ENCODE measurements at places on chromosomes 7 and 10. TPM values are rescaled to one million over a fixed set of nuclear protein-coding genes. Genes with fewer than 3 reads are reported as not detected.

DNA sequence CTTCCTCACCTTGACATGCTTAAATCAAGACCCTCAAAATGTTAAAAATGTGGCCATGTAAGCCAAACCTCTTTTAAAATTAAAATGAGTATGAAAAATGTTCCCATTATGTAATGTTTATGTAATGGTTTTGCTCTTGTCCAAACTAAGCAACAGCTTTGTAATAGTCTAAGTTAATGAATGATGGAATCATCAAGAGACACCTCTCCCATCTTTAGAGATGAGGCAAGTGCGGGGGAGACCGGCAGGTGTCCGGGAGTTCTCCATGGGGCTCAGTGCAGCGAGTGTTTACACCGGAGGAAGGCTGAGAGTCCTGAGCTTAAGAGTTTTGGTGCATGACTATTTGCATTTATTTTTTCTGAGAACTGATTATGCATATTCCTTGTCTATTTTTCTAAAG, 384.9 kb upstream of the RNF32 start:
- DNase-seq, result no peak

DNA sequence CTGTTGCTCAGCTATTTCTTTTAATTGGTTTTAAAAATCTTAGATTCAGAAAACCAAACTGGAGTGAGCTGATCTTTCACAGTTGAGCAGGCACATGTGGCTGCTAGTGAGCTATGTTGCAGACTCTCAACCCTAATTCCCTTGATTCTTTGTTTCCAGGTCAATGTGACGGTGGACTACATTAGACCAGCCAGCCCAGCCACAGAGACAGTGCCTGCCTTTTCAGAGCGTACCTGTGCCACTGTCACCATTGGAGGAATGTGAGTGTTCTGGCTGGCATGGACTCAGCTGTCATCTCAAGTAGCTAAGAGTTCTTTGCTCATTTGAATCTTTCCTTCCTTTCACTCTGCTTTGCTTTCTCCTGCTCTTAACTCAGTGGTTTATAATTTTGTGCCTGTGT, 187.1 kb downstream of the LRRC4 start:
- no peak for DNase-seq

DNA sequence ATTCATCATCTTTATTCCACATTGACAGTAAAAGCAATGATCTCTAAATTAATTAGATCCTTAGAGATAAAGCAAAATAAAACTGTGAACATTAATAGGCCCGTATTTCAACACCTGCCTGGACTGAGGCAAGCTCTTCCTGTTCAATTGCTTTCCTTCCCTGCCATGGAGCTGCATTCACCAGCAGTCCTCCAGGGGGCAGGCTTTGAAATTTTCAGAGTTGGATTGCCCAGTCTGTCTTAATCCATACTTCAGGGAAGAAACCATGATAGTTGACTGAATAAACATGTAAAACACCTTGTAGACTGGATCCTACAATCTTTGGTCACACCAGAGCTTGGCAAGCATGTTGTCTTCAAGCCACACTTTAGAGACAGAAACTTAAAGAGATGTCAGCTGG, 936.6 kb downstream of the NRG3 start:
- peak; percentile 74 for DNase-seq

DNA sequence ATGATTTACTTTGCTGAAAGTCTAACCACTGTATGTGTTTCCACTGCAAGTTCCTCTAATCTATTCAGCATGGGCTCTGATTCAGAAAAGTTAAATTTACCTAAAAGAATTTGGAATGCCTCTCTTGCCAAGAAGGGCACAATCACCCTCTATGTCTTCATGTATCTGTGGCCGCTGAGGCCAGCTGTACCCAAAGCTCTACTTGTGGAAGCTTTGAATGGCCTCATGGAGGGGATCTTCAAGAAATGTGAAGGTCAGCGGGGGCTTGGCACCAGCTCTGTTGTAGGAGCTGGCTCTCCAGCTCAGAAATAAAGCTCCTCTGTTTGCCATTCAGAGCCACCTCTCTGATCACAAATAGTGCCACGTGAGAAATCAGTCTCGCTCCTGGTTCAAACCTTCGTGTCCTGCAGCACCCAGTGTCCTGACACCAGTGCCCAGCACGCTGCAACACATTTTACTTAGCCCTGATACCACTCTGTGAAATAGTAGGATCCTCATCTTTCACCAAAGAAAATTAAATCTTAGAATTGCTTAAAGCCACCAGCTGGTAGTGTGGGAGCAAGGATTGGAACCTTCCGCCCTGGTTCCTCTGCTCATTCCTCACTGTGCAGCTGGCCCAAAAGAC, 61.1 kb downstream of the PKD1L1 start:
- no peak for DNase-seq

DNA sequence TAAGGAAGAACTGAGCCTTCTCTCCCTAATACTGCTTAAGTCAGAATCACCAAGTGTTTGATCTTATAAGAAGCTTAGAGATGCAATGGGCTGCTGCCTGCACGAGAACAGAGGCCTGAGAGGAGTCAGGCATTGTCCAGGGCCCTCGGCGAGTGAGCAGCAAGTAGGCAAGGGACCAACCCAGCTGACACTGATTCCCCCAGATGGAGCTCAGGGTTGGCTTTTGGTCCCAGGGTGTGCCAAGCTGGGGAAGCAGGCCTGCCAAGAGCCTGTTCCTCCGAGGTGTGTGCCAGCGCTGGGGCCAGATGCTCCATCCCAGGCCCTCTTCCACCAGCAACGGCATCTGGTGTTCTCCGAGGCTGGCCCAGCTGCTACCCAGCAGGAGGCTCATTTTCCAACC, 222.0 kb upstream of the ZMIZ1 start:
- DNase-seq, result no peak

GRCh38 chr7:145036604-145037405, 201.0 kb upstream of the TPK1 start:
- DNase-seq, result peak; percentile 34

GRCh38 chr7:73812996-73813395, 17.8 kb upstream of the CLDN4 start:
- no peak for DNase-seq

DNA sequence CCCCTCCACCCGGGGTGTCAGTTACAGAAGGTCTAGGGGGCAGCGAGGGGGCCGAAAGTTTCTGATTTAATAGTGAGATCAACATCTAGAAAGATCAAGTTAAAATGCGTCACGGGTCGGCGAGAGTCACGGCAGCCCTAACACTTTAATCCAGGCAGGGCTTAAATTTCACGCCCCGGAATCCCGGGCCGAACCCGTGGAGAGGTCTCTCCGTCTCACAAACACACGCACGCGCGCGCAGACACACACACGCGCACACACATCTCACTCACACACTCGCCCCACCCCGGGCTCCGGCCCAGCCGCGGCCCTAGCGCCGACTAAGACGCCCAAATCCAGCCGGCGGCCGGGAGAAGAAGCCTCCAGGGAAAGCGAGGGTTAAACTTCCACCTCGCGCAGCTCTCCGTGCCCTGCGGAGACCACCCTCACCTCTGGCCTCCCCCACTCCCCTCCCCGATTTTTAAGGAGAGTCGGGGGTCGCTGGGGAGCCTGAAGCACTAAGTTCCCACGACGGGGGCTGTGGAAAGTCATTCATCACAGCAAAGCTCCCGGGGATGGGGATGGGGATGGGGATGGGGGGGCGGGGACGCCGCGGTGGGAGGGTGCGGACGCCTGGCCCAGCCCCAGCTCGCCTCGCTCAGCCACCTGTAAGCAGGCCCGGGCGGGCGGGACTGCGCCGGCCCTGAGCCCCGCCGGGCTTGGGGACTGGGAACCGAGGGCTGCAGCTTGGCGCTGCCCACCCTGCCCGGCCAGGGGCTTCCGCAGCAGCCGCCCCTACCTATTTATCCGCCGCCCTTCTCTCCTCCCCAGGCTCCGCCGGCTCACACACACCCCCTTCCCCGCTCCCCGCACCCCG, 1.6 kb downstream of the PDGFA start:
- peak; percentile 46 for DNase-seq

DNA sequence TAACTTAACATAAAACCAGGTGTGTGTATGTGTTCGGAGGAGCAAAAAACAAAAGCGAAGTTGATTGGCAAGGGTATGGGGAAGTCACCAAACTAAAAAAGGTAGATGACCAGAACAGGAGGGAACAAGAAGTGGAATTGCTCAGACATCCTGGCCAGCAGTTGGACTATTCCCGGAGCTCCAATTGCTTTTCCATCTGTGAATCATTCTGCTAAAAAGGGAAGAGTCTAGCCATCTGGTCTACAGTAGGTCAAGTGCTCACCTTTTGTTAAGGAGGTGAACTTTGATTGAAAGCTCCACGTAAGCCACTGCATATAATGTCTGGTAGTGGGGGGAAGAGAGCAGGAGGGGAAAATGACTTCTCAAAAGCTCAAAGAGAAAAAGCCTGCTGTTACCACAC, 50.0 kb upstream of the BET1 start:
- DNase-seq, result no peak

DNA sequence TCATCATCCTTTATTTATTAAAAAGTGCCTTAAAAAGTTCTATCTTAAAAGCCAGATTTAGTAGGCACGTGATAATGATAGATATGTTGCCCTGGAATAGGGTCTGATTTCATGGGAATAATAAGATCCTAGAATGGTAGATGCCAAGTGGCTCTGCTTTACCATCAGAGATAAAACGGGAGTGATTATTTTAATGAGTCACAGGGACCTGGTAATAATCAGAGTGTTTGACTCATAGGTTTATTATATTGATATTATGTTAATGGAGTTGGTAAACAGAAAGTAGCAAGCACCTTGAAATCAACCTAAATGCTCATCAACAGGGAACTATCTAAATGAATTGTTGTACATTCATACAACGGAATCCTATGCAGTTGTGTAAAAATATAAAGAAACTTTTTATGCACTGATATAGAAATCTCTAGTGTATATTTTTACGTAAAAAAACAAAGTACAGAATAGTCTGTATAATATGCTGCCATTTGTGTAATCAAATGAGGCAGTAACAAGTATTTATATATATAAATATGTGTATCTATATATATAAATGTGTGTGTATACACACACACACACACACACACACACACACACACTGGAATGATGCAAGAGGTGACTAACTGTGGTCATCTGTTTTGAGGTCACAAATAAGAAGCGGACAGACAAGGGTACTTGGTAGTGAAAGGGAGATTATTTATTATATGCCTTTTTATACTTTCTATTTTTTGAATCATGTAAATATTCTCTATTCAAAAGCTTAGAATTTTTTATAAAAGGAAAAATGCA, 78.6 kb upstream of the DYNC1I1 start:
- DNase-seq, result no peak

DNA sequence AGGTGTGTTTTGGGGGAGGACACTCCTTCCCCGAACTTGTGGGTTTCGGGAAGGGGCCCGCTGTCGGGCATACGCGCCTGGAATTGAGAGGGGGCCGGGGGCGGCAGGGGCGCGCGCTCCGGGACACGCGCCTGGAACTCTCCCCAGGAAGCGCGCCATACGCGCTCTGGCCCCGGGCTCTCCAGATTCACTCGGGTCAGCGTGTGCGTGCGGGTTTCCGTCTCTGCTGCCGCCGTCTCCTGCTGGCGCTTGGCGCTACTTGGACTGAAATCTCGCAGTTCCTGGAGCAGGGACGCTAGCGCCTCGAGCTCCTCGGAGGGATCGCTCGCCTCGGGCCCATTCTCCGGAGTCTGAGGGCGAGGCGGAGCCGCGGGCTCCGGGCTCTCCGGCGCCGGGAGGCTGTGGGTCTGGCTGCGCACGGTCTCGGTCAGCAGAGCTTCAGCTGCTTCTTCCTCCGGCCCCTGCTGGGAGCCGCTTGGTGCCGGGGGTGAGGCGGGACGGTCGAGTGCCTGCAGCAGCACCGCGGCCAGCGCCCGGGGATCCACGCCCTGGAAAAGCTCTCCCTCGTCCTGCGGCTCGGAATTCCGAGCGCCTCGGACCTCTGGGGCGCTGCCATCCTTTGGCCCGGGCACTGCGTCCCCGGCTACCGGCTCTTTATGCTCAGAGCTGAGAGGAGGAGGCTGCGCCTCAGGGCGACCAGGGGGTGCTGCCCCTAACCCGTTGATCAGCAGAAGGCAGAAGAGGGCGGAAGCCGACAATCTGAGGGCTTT, 1.1 kb downstream of the VGF start:
- DNase-seq, result peak; percentile 79

DNA sequence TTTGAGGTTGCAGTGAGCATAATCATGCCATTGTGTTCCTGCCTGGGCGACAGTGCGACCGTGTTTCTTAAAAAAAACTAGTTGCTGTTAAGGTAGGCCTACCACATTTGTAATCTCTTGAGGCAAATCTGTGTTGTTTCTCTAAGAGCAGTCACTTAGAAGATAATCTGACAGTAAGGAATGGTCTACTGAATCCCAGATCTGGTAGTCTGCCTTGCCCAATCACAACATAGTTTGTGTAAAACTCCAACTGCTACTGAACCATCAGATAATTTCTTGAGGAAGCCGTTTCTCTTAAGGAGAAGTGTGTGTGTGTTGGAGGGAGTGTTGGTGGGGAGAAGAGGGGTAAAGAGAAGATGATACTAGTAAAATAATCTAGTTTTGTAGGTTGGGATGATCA, 5.0 kb downstream of the NRF1 start:
- no peak for DNase-seq

DNA sequence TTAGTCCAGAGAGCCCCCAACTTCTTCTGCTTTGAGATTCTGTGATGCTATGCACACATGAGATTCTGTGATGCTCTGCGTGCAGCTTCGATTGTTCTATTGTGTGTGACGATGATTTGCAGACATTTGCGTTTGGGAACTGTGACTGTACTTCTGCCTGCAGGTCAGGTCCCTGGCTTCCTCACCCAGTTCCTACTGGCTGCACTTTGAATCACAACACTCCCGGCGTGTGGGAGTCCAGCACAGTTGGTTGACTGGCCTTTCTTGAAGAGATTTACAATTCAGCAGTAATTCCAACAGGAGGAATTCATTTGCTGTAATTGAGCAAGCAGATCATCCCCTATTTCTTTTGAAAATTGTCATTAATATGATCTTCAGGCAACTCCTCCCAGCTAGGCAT, 252.2 kb upstream of the YAE1 start:
- DNase-seq, result no peak

- DNase-seq, result no peak
These were observed 150.3 kb upstream of the NRP1 start for GRCh38 chr10:33484787-33485186.

- DNase-seq, result no peak
These were observed 80.0 kb upstream of the NPVF start for GRCh38 chr7:25308246-25308645.

The TLX1 gene
- total RNA-seq, result 2.3 TPM

The SMARCD3 gene
- 5.8 TPM for total RNA-seq

The CBLL1 gene
- total RNA-seq, result 29.8 TPM

The CYP3A7 gene
- total RNA-seq, result not detected

Data from WTC11 (cell line).